Renal cortical epithelial cell (primary cell): ENCODE measurements at places on chromosomes 16 and 17. TPM values are rescaled to one million over a fixed set of nuclear protein-coding genes. Genes with fewer than 3 reads are reported as not detected.

Gene ZG16
- total RNA-seq: not detected in 2 replicates

Gene FBXL16
- 0.40 TPM in 1 of 2 replicates, not detected in the other for total RNA-seq

Gene KLHL11
- 30.6 and 39.7 TPM in 2 replicates for total RNA-seq

Gene CDK5R1
- total RNA-seq: 2.6 TPM in 2 replicates

Gene GP2
- not detected in 2 replicates for total RNA-seq

Gene C17orf67
- total RNA-seq: 0.30 and 0.35 TPM in 2 replicates

Gene KRT15
- total RNA-seq: 0.99 and 2.8 TPM in 2 replicates

Gene SLFN14
- total RNA-seq: not detected in 2 replicates

Gene TK2
- 62.8 and 69.1 TPM in 2 replicates for total RNA-seq

Gene ITGA2B
- 0.60 TPM in 1 of 2 replicates, not detected in the other for total RNA-seq

Gene TSNAXIP1
- under 0.01 and 4.8 TPM in 2 replicates for total RNA-seq

Gene NPIPB4
- 6.8 and 34.1 TPM in 2 replicates for total RNA-seq

Gene TBC1D3
- total RNA-seq: not detected in 2 replicates

Gene TNFRSF17
- total RNA-seq: not detected in 2 replicates

Gene HOXB5
- 0.35 and 2.4 TPM in 2 replicates for total RNA-seq

Gene POLR3E
- total RNA-seq: 33.9 and 50.8 TPM in 2 replicates

GRCh38 chr17:56761387-56761786, 72.3 kb downstream of the C17orf67 start:
- DNase-seq: peak; percentile 42

DNA sequence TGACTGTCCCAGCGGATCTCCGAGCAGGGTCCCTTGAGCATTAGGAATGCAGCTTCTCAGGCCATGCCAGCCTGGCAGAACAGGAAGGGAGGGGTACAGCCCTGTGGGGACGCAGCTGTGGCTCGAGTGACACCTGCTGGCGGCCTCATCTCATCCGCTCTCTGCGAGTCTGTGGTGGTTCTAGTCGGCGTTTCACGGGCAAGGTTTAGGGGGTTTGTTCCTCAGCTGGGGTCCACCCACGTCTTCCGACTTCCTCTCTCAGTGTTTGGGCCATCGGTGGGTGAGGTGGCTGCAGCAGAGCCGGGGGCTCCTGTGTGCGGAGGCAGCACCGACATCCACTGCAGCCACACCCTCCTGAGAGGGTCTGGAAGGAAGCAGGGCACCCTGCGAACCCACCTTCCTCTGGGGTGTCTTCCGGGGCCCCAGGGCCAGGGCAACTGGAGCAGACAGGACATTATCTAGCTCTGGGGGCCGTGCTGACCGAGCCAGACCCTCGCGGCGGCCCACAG, 33.3 kb downstream of the JPH3 start:
- DNase-seq: peak; percentile 21

GRCh38 chr17:50601823-50602375, 32.8 kb upstream of the ABCC3 start:
- DNase-seq: no peak

DNA sequence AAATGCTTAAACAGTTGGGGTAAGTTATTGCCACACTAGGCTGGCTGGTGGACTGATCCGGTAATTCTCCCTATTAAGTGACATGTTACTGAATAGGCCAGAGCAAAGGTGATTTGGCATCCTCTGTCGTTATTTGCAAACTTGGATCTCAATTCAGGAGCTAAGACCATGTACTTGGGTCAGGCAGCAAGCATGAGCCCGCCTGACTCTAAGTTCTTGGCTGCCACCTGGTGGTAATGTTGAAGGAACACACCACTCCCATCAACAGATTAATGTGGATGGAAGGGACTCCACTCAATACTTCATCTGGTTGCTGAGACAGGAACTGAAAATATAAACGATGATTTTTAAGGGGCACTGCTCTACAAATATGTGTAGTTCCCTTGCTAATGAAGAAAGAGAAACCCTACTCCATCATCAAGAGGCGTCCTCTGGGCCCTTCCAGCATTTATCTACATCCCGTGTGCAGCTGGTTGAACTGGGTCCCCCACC, 70.8 kb downstream of the EMP2 start:
- DNase-seq: peak; percentile 75

DNA sequence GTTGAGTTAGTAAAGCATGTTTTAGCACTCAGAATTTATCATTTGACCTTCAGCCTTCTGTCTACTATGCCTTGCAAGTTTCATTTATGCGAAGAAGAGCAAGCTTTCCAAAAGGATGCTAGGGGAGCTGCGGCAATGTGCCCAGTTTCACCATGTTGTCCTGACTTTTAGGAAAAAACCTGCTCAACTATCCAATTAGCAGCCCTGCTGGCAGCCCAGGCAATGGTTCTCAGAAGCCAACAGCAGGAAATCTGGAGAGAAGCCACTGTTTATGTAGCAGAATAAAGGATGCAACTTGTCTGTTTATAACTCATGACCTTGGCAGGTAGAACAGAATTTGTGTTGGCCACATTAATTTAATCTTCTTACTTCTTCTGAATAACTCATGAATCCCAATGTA, 230.8 kb downstream of the ABCC12 start:
- DNase-seq: no peak

- DNase-seq: no peak
These were observed 18.0 kb upstream of the ZNF629 start for GRCh38 chr16:30805056-30805369.

- no peak for DNase-seq
These were observed 7.2 kb upstream of the XAF1 start for GRCh38 chr17:6748617-6749016.

DNA sequence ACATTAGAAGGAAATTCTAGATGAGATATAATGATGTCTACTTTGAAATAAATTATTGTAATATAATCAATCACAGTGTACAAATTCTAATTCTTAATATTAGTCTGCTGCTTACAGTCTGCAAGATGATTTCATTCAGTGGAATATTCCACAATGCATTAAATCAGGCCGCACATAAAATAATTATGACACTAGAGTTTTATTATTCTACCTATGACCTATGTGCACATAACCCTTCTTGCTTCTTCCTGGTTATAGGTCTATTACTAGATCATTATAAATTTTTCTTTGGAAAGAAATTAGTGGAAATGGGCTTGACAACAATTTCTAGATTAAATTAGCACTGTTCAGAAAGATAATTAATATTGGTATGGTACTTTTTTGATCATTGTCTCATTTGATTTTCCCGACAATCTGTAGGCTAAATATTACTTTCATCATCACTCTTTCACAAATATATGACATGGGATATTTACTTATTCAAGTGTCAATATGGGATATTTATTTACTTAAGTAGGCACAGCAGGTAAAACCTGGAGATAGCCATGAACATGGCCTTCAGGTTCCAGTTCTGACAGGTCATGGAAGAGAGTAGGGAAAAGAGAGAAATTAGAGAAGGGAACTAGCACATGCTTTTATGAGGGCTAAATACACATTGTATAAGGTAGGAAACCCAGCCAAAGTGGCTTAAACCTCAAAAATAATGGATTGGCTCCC, 476.4 kb downstream of the TOX3 start:
- DNase-seq: no peak

DNA sequence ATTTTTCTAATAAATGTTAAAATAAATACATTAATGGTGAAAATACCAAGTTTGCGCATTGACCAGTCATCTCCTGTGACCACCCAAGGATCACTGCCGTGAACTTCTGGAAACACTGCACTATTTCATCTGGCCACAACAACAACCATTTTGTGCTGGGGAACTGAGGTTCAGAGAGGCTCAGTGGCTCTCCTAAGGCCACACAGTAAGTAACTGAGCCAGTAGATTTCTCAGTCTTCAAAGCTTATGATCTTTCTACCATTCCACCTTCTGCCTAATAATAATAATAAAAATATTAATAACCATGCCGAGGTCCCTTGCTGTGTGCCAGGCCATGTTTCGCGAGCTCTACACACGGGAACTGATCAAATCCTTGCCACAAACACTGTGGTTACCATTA, 182.0 kb downstream of the IRF8 start:
- no peak for DNase-seq

DNA sequence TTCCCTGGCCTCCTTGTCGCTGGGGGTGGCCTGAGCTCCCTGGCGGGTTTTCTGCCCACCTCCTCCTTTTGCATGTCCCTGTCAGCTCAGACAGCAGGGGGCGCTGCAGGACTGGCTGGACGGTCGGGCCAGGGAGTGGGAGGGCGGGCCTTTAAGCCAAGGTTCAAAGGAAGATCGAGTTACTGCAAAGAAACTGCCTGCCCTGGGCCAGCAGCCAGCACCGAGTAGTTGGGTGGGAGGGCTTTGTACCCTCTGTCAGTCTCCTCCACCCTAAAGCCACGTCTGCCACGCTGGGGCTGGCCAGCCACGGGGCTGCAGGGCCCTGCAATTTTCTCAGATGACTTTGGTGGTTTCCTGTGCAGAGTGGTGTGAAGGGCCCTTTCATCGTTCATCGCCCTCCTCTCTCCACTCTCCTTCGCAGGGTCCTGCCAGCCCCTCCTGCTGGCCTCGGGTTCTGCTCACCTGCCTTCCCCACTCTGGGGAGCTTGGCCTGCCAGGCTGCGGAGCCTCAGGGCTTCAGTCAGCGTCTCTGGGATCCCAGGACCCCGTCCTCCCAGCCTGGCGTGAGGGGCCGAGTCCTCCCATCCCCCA, 12.3 kb downstream of the GPR142 start:
- peak; percentile 53 for DNase-seq

- no peak for DNase-seq
These were observed 997 bp downstream of the HOXB7 start for GRCh38 chr17:48609759-48610281.

GRCh38 chr17:32586666-32587065, 99.9 kb downstream of the CDK5R1 start:
- no peak for DNase-seq

DNA sequence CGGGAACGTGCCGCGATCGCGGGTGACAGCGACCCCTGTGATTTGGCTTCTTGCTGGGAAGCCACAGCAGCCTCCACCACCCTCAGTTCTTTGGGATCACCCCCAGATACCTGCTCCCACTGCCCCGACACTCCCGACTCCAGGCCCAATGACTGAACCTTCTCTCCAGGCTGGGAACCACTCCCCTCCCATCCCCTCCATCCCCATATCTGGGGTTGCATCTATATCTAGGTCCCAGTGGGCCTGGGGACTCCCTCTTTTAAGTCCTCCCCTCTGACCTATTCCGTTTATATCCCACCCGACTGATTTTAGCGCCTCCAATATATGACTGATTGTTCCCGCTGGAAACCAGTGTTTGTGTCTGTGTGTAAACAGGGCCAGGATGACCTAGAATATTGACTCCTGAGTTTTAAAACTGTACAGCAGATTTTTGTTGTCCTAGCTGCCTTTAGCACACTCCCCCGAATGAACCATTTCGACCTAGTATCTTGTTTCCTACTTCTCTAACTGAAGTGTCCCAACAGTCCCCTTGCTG, 667 bp downstream of the PSMD3 start:
- DNase-seq: no peak

GRCh38 chr17:50201276-50201854, at the start of gene COL1A1:
Gene COL1A1 (minus strand): TSS chr17:50201631. CDS start chr17:50201513, 118 bp downstream.
- no peak for DNase-seq

DNA sequence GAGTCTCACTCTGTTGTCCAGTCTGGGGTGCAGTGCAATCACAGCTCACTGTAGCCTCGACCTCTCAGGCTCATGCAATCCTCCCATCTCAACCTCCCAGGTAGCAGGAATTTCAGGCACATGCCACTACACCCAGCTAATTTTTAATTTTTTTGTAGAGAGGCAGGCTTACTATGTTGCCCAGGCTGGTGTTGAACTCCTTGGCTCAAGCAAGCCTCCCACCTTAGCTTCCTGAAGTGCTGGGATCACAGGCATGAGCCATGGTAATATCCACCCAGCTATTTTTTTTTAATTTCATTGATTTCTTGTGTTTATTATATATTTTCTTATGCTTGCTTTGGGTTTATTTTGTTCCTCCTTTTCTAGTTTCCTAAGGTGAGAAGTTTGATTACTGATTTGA, 33.9 kb upstream of the NACA2 start:
- no peak for DNase-seq

DNA sequence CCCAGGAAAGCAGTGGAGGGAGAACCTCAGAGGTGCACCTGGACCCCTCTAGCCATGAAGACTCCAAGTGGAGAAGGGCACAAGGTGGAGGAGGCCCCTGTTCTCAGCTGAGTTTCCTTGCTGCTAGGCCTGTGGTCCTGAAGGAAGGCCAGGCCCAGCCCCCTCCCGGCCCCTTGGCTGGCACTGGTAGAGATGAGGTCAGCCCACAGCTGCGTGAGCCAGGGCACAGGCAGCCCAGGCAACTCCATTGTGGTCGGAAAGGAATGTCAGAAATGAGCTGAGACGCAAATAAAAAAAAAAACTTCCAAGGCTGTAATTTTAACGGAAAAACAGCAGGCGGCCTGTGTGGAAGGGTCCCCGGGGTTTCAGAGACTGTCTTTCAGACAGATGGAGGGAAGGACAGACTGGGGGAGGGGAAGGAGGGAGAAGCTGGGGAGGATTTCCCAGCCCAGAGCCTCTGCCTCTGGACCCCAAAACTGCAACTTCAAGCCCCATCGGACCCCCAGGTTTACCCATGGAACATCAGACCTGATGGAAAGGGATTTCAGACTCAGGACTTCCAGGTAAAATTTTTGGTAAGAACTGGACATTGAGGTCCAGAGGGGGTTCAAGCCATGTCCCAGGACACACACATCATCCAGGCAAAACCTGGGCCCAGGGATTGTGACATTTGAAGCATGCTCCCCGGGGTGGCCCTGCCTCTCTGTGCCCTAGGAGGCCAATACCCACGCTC, 25.6 kb upstream of the MRPS23 start:
- DNase-seq: peak; percentile 95

- no peak for DNase-seq
These were observed 10.3 kb upstream of the BAHCC1 start for GRCh38 chr17:81384929-81385319.
